ENCODE measurements at places on chromosomes 7 and 10.

- no peaks in the 10 kb centered on the region for H3K27me3 ChIP-seq
- no peak overlapping the region for H3K4me3 ChIP-seq
- peak; percentile 15 for DNase-seq
- no peak overlapping the region for H3K27ac ChIP-seq
- no peaks in the 10 kb centered on the region for H3K4me1 ChIP-seq
Measured at GRCh38 chr7:103065667-103066066, 8.9 kb downstream of the FBXL13 start.

DNA sequence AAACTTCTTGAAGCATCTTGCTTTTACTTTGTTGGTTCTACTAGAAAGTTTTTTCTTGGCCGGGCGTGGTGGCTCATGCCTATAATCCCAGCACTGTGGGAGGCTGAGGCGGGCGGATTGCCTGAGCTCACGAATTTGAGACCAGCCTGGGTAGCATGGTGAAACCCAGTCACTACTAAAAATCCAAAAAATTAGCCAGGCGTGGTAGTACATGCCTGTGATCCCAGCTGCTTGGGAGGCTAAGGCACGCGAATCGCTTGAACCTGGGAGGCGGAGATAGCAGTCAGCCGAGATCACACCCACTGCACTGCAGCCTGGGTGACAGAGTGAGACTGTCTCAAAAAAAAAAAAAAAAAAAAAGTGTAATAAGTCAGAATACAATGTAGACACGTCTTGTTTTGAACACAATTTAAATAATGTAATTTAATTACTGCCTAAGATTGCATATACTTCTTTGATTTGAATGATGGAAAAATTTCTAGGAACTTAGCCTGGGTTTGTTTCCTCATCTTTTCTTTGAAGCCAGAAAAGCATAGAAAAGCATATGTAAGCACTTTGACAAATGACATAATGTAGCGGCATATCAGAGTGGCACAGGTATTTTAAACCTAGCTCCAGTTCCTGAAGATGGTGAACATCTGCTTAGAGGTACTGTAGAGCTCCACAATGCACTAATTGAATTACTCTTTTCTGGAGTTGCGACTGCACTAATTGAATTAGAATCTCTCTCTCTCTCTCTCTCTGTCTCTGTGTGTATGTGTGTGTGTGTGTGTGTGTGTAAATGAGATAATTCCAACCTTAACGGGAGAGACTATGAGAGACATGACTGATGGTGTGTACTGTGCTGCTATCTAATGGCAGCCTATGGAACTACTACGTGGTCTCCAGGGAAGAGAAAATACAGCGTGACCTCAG is 87.8 kb downstream of the BTRC start:
- no peaks in the 10 kb centered on the region for H3K4me1 ChIP-seq
- DNase-seq: peak; percentile 30
- H3K27ac ChIP-seq: no peak overlapping the region
- no peaks in the 10 kb centered on the region for H3K36me3 ChIP-seq

DNA sequence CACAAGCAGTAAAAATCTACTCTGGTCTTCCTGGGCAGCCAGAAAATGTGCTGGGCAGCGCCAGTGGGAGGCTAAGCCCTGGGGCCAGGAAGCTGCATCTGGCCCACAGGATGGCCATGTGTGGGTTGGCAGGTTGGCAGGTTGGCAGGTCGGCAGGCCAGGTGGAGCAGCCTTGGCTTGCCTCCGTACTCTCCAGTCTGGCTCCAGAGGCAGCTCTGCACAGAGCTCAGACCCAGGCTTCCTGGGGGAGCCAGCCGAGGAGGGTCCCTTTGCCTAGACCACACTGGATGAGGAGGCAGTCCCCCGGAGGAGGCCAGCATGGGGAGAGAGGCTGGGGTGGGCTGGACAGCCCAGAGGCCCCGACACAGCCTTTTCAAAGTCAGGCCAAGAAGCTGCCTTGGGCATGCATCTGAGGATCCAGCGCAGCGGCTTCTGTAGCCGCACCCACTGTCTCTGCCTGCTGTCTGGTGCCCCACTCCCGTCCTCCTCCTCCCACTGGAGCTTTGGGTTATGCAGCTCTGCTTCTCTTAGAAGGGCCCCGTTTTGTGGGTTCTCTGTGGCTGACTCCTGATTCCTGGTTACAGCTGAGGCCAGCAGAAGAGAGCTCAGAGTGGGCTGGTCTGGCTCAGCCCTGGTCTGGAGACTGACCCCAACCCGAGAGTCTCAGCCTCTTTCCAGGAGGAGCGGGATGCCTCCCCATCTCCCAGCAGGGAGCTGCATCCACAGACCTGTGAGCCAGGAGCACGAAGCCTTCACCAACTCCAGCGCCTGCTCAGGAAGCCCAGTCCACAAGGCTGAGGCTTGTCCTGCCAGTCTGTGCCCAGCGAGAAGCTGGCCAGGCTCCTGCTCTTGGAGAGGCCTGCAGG is 44.6 kb downstream of the CFAP46 start:
- DNase-seq: no peak
- no peak overlapping the region for H3K27ac ChIP-seq
- H3K4me1 ChIP-seq: peaks cover 13% of the 10 kb centered on the region
- H3K4me3 ChIP-seq: no peak overlapping the region
- no peaks in the 10 kb centered on the region for H3K27me3 ChIP-seq
- no peaks in the 10 kb centered on the region for H3K36me3 ChIP-seq

- H3K27me3 ChIP-seq: peaks cover 4% of the 10 kb centered on the region
- no peak for DNase-seq
- peaks cover 4% of the 10 kb centered on the region for H3K4me1 ChIP-seq
- no peak overlapping the region for H3K27ac ChIP-seq
Measured at GRCh38 chr10:121469797-121470606, 128.2 kb downstream of the FGFR2 start.
